ENCODE measurements at places on chromosomes 16 and 17. TPM values are rescaled to one million over a fixed set of nuclear protein-coding genes. Genes with fewer than 3 reads are reported as not detected.
A peak's percentile ranks its signal among the peaks of the same experiment; 100 is the strongest.

The MLLT6 gene
- 145 TPM for total RNA-seq

DNA sequence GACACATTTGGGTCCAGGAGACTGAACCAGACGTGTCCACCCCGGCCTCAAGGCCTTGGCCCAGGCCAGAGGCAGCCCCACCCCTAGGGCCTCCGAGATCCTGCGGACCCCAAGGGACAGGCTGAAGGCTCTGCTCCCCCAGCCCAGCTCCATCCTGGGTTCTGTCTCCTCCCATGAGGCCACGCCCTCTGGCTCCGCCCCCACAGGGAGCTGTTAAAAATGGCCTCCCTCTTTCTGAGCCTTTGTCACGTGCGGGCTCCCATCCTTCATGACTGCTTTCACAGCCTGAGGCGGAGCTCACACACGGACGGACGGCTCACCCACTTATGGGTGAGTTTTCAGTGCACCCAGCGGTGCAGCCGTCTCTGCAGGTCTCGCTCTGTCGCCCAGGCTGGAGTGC, 6.5 kb upstream of the CACNA1H start:
- peak; percentile 17 for DNase-seq

GRCh38 chr16:55839115-55839514, 6.2 kb upstream of the CES1 start:
- DNase-seq = no peak

DNA sequence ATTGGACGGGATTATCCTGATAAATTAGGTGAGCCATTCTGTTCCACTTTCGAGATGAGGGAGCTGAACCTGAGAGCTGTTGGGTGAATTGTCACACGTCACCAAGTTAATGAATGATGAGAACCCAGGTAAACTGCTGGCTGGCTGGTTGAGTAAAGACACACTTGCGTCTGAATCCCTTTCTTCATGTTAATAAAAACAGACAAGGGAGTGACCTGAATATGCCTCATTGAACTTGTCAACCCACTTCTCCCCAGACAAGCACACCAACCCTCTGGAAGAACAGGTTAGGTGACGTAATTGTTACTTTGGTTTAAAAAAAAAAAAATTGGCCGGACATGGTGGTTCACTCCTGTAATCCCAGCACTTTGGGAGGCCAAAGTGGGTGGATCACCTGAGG, 400.9 kb upstream of the CDH5 start:
- no peak for DNase-seq

DNA sequence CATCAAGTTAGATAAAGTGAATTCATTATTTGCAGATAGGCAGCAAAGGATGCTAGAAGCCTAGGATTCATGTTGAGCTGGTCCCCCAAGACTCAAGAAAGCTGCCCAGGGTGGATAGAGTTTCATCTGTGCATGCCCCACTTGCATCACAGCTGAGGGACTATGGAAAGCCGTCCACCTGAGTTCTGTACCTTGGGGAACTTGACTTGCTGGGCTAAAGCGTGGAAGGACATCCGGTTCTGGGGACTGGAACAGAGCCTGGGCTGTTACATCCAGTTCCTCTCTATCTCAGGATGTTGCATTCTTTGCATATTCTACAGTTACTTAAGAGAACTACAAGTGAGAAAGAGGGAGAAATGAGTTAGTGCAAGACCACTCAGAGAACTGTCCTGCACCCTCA, 458.4 kb downstream of the SHISA9 start:
- no peak for DNase-seq
